Stimulated activated CD8-positive, alpha-beta memory T cell treated with anti-CD3 and anti-CD28 coated beads, Interleukin-2, amount 100 ng/mL, for 1 hour (primary cell): ENCODE measurements at places on chromosomes 2 and 18.

DNA sequence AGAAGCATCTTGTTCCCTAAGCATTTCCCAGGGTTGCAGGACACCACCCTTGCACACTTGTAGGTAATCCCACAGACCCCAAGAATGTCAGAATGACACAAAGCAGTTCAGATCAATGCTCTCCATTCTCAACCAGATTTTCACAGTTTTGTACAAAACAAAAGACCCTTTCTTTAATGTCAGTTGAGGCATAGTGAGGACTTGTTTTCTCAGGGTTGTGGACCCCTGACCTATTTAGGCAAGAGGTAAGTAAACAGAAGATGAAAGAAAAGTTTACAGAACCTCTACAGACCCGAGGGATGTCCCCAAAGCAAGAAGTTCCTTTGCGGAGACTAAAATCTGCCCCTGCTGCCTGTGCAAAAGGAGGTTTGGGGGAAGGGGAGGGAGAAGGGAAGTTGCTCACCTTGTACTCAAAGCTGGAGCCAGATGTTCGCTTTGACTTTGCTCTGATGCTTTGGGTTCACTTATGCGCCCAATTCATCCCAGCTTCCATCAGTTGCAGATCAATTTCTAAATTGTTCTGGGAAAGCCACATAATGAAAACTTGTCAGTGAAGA is 635.4 kb downstream of the EPHA4 start:
- DNase-seq, result no peak

GRCh38 chr18:61980355-61980754 is 87.5 kb upstream of the RNF152 start:
- DNase-seq, result no peak

DNA sequence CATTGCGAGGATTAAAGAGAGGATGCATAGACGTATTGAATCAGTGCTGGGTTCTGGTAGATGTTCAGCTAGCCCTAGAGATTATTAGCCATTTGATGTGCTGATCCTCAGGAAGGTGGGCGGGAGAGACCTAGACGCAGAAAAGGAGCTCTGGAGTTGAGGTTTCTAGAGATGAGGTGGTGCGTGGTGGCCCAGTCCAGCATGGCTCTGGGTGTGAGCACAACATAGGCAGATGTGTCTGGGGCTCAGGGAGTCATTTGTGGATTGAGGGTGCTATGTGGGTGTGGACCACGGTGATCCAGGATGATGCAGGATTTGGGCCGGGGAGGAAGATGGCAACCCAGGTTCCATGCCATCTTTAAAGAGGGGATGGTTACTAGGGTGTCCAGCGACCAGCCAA is 102.1 kb downstream of the NEDD4L start:
- DNase-seq, result no peak

- DNase-seq, result no peak
Observed at GRCh38 chr2:168583710-168584521, 127.8 kb downstream of the CERS6 start.

DNA sequence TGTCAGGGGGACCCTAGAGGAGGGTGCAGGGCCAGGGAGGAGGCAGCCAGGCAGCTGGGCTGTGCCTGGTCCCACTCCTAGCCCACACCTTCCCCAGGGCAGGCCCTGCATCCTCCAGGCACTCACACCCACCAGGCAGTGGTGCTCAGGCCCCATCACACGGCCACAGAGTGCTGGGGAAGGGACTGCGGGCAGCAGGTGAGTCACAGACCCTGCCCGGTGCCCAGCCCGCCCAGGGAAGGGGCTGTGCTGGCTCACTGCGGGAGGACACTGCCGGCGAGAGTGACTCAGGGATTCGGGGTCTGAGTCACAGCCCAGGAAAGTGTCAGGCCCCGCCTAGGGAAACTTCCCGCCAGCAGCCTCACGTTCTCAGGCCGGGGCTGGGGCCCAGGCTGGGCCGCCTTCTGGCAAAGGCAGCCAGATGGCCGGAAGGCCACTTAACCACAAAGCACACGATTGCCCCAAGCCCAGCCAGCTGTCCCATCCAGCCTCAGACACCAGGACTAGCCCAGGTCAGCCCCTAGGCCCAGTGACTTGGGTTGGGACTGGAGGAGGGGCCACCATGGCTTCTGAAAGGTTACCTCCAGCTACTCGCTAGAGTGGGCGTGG is 42.2 kb downstream of the BIN1 start:
- DNase-seq, result peak; percentile 48

DNA sequence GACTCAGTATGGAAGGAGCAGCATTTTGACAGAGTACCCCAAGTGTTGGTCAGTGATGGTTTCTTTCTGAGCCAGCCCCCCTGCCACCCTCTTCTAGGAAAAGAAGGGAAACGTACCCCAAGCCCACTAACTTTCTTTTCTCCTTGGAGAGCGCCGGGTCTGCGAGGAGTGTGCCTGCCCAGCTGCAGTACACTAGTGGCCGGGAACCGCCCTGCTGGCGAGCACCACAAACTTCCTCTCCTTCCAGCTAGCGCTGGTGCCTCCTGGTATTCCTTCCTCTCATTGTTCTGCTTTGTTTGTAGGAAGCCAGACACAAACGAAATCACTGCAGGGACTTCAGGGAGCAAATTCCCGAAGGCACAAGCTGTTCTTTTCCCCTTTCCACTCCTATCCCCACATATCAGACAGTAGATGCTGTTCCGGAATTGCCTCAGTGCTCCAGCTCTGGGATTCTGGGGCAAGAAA is 1.8 kb downstream of the CCDC85A start:
- DNase-seq, result no peak

- DNase-seq, result no peak
Observed at GRCh38 chr18:70289351-70290312, 787 bp downstream of the SOCS6 start.

- DNase-seq, result no peak
Observed at GRCh38 chr2:205347899-205348298, 334.4 kb upstream of the NRP2 start.

DNA sequence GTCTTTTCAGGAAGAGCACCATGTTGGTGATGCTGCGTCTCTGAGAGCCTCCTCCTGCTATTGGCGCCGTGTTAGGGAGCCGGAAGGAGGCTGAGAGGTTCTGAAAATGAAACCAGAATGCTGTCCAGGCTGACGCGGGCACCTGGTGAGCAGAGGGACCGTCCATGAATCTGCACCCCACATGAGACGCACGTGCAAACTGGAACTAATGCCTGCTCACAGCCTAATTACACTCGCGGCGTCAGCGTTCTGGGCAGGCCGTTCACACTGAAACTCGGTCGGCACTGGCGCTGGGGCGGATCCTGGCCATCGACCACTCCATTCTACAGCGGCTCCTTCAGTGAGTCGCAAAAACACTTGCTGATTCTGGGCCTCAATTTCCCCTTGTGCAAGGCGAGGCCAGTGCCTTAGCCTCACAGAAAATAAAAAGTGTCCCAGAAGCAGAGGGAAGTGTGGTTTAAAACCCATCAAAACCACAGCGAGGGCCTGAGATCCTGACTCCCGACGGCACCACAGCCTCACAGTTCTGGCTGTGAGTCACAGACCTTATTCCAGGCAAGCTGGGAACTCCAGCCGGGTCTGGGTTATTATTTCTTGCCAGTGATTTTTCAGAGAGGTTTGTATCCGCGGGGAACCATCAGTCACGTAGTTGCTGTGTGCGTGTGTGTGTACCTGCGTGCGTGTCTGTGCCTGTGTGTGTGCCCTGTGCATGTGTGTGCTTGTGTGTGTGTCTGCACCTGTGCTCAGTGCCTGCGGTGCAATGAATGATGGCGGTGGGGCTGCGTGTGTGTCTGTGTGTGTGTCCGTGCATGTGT is 49.1 kb upstream of the CTDP1 start:
- no peak for DNase-seq

DNA sequence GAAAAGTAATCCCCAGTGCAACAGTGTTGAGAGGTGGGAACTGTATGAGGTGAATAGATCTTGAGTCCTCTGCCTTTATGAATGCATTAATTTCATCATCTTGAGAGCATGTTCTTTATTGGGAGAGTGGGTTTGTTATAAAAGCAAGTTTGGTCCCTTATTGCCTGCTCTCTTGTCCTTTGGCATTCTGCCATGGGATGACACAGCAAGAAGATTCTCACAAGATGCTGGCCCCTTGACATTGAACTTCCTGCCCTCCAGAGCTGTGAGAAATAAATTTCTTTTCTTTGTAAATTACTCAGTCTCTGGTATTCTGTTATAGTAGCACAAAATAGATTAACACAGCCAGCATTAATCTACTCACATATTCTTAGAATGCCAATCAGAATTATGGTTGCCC is 108.6 kb downstream of the EHBP1 start:
- DNase-seq, result no peak

DNA sequence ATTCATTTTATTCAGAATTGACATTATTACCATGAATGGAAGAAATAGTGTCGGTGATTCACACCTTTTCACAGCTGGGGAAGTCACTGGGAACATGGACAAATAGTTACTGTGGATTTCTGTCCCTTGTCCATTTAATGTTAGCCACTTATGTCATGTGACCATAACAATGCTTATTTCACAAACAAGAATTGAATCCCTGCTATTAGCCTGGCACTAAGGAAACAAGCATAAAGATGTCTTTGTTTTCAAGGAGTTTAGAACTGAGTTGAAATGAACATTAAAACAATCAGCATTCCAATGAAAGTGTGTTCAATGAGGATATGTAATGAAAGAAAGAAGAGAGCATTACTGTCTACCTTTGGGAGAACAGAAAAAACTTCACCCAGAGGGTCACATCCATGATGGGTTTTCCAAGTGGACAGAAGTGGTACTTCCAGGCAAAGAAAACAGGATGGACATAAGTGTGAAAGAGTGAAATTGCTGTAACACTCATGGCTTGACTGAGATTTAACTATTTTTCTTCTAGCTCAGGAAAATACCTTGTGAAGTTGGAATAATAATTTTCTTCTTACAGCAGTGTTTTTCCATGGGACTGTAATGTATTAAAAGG is 324.5 kb upstream of the UBE2E3 start:
- DNase-seq, result no peak

DNA sequence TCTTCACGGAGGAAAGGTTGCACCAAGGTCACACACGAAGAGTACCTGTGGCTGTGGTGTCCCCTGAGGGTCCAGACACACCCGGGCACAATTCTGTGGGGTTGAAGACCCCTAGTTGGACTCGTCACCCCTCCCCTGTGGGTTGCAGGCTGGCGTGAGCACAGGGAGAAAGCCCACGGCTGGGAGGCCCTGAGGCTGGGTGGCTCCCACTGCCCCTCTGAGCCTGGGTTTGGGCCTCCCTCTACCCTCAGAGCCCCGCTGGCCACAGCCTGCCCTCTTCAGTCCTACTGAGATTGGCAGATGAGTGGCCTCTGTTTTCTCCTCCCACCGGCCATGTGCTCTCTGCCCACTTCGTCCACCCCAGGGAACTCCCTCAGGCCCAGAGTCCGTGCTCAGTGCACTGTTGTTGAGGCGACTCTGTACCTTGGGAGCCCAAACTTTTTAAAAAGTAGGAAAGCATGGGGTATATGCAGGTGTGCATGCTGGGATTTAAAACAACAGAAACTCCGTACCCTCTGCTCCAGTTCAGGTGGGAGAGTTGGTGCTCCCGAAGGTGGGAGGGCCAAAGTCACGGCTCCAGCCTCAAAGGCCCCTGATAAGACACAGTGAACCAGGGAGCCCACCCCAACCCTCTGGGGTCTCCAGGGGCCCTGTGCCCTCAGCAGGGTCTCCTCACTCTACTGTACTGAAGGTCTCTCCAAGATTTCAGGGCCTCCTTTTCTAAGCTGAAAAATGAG is 19.1 kb downstream of the RAMP1 start:
- DNase-seq, result no peak

- DNase-seq, result no peak
Observed at GRCh38 chr18:10899481-10899880, 249.9 kb downstream of the PIEZO2 start.

- no peak for DNase-seq
Observed at GRCh38 chr18:33716061-33716683, 138.2 kb downstream of the ASXL3 start.

DNA sequence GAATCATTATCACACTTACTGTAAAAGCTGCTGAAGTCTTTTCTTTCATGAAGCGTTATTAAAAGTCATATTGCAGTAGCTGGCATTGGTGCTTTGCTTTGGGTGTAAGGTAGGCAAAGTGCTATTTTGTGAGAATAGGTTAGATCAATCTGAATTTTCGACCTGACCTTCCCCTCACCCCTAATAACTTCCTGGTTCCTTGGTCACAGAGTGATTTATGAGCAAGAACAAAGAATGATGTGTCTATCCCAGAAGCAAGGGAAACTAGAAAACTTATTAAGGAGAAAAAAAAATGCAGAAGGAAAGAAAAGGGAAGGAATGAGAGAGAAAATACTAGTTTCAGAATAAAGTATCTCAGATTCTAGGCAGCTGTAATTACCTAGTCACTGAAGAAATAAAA is 163.1 kb upstream of the MEIS1 start:
- no peak for DNase-seq

- no peak for DNase-seq
Observed at GRCh38 chr2:27218614-27219013, 1.4 kb downstream of the CAD start.

- no peak for DNase-seq
Observed at GRCh38 chr2:36613801-36614200, 15.8 kb upstream of the FEZ2 start.

- DNase-seq, result no peak
Observed at GRCh38 chr2:64862623-64863022, 126.6 kb upstream of the SLC1A4 start.

- DNase-seq, result no peak
Observed at GRCh38 chr18:79588636-79589481, 90.7 kb upstream of the CTDP1 start.

- DNase-seq, result no peak
Observed at GRCh38 chr2:200455958-200456421, 53.9 kb downstream of the KCTD18 start.

GRCh38 chr2:126902152-126902835 is 3.6 kb downstream of the TEX51 start:
- no peak for DNase-seq

GRCh38 chr2:119792907-119793312 is 33.2 kb downstream of the PTPN4 start:
- no peak for DNase-seq

DNA sequence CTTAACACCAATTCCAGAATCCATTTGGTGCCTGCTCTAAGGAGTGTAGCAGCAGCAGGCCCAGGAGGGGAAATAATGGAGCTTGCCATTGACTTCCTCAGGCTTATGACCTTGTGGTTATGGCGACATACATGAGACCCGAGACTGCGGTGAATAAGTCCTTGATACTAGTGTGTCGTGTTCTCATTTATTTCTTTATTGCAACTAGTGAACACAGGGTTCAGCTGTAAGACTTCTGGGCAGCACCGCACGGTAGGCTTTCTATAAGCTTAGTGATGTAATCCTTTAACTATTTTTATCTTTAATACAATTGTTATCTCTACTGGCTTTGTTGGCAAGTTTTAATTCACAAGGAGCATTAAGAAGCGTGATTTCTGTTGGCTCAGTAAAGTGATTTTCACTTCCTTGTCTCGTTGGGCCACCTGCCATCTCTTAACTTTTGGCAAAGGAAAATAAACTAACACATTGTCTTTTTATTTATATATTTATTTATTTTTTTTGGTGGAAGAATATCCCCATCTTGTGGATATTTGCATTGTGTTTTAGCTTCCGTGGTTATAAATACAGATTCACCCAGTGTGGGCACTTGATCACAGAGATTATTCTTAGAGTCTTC is 139.8 kb downstream of the LTBP1 start:
- no peak for DNase-seq
